ENCODE measurements at places on chromosomes 16 and 17.
A peak's percentile ranks its signal among the peaks of the same experiment; 100 is the strongest.

- DNase-seq, result peak; percentile 29
These were observed 261.2 kb downstream of the CBLN1 start for GRCh38 chr16:49020436-49020835.

- no peak for DNase-seq
These were observed 138.1 kb downstream of the TRIM37 start for GRCh38 chr17:58968426-58969061.

- no peak for DNase-seq
These were observed 3.5 kb downstream of the ZNF213 start for GRCh38 chr16:3138342-3138741.

- no peak for DNase-seq
These were observed 2.6 kb downstream of the EXOC3L1 start for GRCh38 chr16:67187175-67187890.

GRCh38 chr16:87418644-87419043, 26.5 kb downstream of the MAP1LC3B start:
- DNase-seq, result no peak

DNA sequence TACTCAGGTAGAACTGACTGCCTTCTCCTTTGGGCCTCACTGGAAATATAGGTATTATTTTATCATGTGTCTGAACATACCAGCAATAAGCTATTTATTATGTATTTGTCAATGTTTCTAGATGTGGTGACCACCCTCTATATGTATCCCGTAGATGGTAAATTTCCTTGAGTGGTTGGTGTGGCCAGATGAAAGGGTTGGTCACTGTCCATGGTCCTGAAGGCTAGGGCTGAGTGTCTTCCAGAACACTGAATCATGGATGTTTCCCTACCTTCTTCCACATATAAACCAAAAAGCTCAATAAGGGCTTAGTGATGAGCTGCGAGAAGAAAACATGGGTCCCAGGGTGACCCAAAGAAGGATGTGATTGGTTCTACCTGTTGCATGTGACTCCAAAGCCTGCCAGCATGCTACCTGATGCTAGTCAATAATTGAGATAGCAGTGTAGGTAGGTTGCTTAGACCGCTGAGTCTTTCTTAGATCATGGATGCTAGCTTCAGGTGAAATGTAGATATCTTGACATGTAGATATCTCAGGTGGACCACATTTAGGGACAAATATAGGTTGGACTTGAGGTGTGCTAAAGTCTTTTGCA, 150.3 kb downstream of the ASIC2 start:
- no peak for DNase-seq

DNA sequence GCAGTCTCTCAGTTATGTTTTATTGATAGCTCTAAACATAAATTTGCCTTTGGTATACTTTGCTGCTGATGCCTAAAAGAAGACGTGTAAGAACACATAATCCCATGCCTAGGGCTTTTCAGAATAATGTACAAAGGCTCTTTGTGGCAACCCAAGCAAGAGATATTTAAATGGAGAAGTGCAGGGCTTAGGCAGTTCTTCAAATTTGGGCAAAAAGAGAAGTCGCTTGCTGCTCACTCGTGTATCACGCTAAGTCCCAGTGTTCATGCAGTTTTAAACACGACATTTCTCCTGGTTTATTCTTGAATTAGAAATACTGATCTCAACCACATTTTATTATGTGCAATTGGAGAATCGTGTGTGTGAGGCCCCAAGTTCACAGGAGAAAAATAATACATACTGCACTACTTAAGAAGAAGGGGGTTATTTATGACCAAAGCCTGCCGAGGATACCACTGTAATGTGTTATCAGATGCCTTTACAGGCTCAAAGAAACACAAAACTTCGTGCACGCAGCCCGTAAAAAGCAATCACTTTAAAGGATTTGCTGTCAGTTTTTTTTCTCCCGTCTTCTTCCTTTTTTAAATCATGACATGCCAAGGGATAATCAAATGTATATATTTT, 22.5 kb upstream of the IRX6 start:
- no peak for DNase-seq

DNA sequence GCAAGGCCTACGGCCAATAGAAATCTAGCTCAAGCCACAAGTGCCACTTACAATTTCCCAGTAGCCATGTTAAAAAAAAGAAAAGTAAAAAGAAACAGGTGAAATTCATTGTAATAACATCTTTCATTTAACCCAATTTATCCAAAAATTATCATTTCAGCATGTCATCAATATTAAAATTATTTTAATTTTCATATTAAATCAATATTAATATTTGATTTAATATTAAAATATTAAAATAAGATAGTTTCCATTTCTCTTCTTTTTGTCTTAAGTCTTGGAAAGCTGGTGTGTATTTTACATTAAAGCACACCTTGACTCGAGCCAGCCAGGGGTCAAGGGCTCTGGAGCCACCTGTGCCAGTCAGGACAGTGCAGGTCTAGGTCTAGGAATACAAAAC, 12.7 kb upstream of the C16orf74 start:
- DNase-seq, result no peak

- DNase-seq, result no peak
These were observed 7.1 kb downstream of the TBX4 start for GRCh38 chr17:61459142-61459809.

- no peak for DNase-seq
These were observed 29.6 kb downstream of the SEC14L5 start for GRCh38 chr16:4987580-4988374.

DNA sequence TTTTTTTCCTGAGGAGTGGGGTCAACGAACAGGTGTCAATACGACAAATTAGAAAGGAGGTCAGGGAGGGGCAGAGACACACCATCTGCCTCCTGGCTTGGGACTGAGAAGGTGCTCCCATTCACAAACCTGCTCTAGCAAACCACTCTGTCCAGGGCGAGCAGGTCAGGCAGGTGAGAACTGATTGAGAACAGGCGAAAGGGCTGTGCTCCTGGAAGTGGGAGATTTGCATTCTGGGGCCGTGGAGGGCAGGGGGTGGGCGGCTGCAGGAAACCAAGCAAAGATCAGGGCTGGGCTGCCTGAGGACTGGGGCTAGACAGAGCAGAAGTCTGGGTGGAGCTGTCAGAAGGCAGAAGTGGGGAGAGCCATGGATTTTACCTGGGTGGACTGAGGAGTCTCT, 98.9 kb upstream of the NLRP1 start:
- no peak for DNase-seq

- DNase-seq, result no peak
These were observed at the start of gene NEURL4 for GRCh38 chr17:7328840-7329373. Gene NEURL4 (minus strand): TSS chr17:7329335. CDS start chr17:7329312, 23 bp downstream.

Data from coronary artery (tissue), 2 donors.